Sciatic nerve (tissue), 2 donors: ENCODE measurements at places on chromosomes 4 and X.

GRCh38 chr4:133124746-133125145, 24.3 kb upstream of the PCDH10 start:
- DNase-seq, result no peak

DNA sequence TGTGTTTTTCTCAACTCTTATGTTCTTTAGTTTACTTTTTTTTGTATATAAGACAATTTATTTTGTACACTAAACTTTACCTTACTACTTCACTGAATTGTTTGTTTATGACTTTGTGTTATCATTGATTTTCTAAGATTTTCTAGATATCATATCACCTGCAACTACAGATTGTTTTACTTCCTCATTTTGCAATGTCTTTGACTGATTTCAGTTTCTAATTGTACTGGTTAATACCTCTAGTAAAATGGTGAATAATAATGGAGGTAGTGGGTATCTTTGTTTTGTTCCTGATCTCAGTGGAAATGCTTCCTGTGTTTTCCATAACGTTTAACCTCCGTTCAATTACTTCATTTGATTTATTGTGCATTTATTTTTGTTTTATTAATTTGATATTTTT, 490.2 kb downstream of the TLL1 start:
- no peak for DNase-seq

DNA sequence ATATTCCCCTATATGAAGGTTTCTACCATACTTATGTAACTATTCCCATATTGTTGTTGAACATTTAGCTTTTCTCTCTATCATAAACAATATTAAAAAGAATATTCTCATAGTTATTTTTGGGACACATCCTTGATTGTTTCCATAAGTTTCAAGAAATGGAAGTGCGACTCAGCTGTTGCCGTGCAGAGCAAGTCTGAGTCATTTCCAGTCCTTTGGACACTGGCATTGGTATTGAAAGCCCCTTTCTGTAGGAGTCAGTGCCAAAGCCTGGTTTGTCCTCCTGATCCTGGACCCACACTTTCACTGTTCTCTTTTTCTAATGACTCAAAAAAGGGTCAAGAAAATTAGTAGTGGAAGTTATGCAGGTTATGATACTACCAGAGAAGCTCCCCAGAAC, 108.3 kb upstream of the DIAPH2 start:
- DNase-seq, result no peak

GRCh38 chr4:83121246-83121645, 6.7 kb upstream of the PLAC8 start:
- no peak for DNase-seq

GRCh38 chrX:104987063-104987462, 233.4 kb downstream of the TEX13A start:
- DNase-seq, result no peak
